ENCODE measurements at places on chromosomes 3 and 15. TPM values are rescaled to one million over a fixed set of nuclear protein-coding genes. Genes with fewer than 3 reads are reported as not detected.

ISG20 gene
- total RNA-seq: 108 TPM

SERINC4 gene
- total RNA-seq: 0.08 TPM

DNA sequence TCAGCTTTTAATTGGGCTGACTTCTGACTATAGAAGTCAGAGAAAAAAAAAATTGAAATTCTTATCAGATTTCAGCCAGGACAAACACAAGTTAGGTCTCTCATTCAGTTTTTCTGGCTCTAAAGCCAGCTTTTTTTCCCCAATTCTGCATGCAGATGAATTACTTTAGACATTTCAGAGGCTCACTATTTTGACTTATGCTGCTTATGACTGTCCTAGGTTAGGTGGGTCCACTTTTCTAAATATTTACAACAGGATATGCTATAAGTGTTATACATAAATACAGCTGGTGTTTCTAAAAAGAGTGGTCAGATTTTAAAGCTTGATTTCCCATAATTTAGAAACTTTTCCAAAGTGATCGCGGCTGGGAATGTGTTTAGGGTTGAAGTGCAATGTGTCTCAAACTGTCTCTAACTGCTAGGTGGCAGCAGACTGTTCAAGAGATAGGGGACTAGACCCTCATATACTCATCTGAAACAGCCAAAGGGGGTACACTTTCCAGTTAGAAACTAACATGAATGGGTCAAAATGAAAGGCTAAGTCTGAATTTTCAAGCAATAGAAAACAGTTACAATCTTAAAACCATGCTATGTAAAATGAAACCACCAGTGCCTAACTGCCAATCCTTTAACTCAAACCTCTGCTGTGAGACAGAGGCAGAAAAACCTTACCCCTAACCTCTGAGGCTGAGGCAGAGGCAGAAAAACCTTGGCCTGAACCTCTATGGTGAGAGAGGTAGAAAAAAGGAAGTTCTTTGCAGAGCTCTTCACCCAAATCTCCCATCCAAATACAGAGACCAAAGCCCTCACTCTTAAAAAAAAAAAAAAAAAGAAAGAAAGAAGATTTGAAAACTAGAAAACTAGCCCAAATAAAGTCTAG is 596.0 kb downstream of the NTRK3 start:
- no peak for DNase-seq
- H3K36me3 ChIP-seq: no peaks in the 10 kb centered on the region
- no peak overlapping the region for H3K4me3 ChIP-seq
- H3K27me3 ChIP-seq: no peaks in the 10 kb centered on the region

DNA sequence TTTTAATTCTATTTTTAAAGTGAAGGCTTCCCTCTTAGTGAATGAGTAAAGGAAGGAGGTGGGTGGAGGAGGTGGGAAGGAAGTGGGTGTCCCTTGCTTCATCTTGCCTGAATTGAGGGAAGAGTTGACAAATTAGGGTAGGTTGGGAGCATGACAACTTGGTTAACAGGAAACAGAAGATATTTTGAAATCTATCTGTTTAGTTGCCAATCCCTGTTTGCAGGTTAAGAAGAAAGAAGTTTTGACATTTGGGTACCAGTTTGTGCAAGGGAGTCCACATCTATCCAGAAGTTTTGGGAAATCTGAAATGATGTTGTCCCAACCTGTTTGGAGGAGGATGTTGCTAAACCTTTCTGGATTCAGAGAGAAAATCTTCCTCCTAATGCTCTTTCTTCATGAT is 204.1 kb upstream of the SUCLG2 start:
- no peaks in the 10 kb centered on the region for H3K36me3 ChIP-seq
- no peak overlapping the region for H3K4me3 ChIP-seq
- H3K27me3 ChIP-seq: no peaks in the 10 kb centered on the region
- no peak overlapping the region for H3K27ac ChIP-seq

DNA sequence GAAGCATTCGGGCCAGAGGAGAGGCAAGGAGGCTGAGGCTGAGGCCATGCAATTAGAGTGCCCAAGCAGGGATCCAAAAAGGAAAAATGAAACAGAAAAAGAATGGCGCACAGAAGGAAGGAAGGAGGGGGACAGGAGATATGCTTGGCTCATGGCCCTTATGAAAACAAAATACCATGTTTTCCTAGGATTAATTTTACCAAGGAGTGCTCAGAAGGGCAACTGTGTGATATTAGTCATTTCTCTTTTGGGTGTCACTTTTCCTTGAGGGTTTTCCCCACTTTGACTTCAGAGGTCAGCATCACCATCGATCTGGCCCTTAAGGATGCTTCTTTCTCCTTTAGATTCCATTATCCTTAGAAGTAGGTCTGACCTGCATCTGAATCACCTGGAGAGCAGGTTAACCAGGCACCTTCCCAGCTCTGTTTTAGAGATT is 1.4 kb downstream of the PARP14 start:
- H3K27ac ChIP-seq: peak overlapping the region; percentile 98
- no peaks in the 10 kb centered on the region for H3K27me3 ChIP-seq
- H3K4me1 ChIP-seq: peaks cover 61% of the 10 kb centered on the region
- H3K4me3 ChIP-seq: peak overlapping the region; percentile 94
- no peak for DNase-seq

GRCh38 chr3:145959457-145960088 is 201.4 kb downstream of the PLOD2 start:
- no peak overlapping the region for H3K27ac ChIP-seq

- H3K4me1 ChIP-seq: peaks cover 14% of the 10 kb centered on the region
- no peak for DNase-seq
- no peaks in the 10 kb centered on the region for H3K36me3 ChIP-seq
- H3K27ac ChIP-seq: no peak overlapping the region
Measured at GRCh38 chr3:8767256-8767666, 2.2 kb downstream of the OXTR start.

GRCh38 chr3:115102046-115102445 is 45.0 kb downstream of the ZBTB20 start:
- no peak overlapping the region for H3K27ac ChIP-seq
- H3K36me3 ChIP-seq: peaks cover 12% of the 10 kb centered on the region
- no peak overlapping the region for H3K4me3 ChIP-seq
- no peaks in the 10 kb centered on the region for H3K27me3 ChIP-seq

- no peaks in the 10 kb centered on the region for H3K27me3 ChIP-seq
- no peak overlapping the region for H3K4me3 ChIP-seq
- no peak for DNase-seq
- no peaks in the 10 kb centered on the region for H3K36me3 ChIP-seq
Measured at GRCh38 chr15:84823282-84823878, 6.2 kb downstream of the ALPK3 start.

- H3K4me1 ChIP-seq: peaks cover 23% of the 10 kb centered on the region
- no peak overlapping the region for H3K4me3 ChIP-seq
- H3K27me3 ChIP-seq: no peaks in the 10 kb centered on the region
- no peak overlapping the region for H3K27ac ChIP-seq
- H3K36me3 ChIP-seq: peaks cover 35% of the 10 kb centered on the region
Measured at GRCh38 chr3:67461667-67462142, 192.7 kb downstream of the SUCLG2 start.

- H3K4me1 ChIP-seq: peaks cover 15% of the 10 kb centered on the region
- H3K36me3 ChIP-seq: no peaks in the 10 kb centered on the region
- H3K27me3 ChIP-seq: peaks cover 7% of the 10 kb centered on the region
- H3K27ac ChIP-seq: no peak overlapping the region
Measured at GRCh38 chr3:122975163-122975923, 52.2 kb downstream of the SEMA5B start.
